ENCODE measurements at places on chromosomes 12 and 14. TPM values are rescaled to one million over a fixed set of nuclear protein-coding genes. Genes with fewer than 3 reads are reported as not detected.

The SLC17A8 gene
- not detected for total RNA-seq

- no peak for DNase-seq
These were observed 65.1 kb upstream of the GPATCH2L start for GRCh38 chr14:76086636-76087035.

DNA sequence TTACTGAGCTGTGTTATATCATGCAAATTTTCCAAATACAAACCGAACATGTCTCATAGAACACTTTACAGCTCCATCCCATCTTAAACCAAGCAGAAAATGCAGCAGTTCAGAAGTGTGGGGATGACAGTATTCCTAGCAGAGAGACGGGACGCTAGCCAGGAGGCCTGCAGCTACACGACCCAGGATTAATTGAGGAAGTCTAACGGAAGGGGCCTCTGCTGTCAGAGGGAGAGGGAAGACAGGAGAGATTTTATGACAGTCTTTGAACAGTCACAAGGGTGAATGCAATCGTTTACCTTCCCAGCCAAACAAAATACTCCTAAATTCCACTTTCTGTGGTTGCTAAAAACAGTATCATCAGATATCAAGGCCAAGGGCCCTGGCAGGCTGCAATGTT is 261.9 kb downstream of the TMEM132D start:
- DNase-seq = no peak

- peak; percentile 96 for DNase-seq
These were observed 23.8 kb upstream of the COX6A1 start for GRCh38 chr12:120413901-120414695.

- DNase-seq = peak; percentile 85
These were observed 1.1 kb upstream of the SPATS2 start for GRCh38 chr12:49366096-49366651.

DNA sequence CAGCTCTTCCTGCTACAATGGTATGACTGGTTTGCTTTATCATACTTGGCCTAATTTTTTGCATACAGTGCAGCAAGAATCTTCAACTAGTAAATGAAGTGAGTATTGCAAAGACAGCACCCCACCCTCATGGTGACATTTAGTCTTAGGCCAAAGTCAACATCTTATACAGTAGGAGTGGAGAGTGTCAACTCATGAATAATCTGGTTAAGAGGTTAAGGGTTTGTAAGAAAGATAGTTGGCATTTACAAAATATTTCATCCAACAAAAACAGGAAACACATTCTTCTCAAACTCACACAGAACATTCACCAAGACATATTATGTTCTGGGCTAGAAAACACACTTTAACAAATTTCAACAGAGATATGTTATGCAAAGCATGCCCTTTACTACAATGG is 2.2 kb upstream of the OAS1 start:
- DNase-seq = no peak

DNA sequence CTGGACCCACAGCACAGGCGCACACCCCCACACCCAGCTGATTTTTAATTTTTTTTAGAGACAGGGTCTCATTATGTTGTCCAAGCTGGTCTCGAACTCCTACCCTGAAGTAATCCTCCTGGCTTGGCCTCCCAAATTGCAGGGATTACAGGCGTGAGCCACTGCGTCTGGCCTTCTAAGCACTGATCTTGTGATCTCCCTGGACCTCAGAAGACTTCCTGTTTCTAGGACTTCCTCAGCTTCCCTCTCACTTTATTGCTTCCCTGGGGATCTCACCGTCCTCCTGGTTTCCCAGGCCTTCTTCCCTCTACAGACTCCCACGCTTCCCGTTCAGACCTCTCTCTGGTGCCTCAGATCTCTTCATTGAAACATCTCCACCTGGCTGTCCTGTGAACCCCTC is 13.8 kb downstream of the ZNF839 start:
- no peak for DNase-seq
